ENCODE measurements at places on chromosomes 5 and 9.

- DNase-seq, result peak; percentile 50
Observed at GRCh38 chr9:114611516-114612271, 603 bp downstream of the TMEM268 start.

GRCh38 chr9:14085810-14086209, 228.1 kb downstream of the NFIB start:
- no peak for DNase-seq

DNA sequence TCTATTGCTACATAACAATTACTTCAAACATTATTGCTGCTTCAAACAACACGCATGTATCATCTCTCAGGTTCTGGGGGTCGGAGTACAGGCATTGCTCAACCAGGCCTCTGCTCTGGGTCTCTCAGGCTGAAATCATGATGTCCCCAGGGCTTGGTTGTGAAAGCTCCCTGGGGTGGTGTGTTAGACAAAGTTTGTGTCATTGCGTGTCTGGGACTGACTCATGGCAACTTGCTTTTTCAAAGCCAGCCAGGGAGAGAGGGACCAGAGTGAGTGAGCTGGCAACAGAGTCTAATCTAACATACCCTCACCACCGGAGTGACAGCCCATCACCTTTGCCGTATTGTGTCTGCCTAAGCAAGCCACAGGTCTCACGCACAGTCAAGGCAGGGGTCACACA, 259.2 kb upstream of the NFIL3 start:
- DNase-seq, result no peak

DNA sequence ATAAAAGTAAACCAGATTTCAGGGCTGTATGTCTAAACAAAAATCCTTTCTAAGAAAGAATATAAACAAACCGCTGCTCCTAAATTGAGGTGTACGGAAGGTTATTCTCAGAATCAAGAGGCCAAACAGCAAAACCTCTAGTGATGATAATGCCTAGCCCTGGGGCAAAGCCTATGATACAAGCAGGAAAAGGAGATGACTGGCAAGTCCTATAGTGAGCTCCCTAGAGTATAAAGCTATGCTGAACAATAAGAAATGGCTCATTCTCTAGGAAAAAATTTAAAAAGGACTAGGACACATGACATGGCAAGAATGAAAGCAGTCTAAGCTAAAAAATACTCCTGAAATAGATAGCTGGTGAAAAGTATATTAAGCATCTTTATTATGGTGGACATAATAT, 187.1 kb downstream of the BNC2 start:
- DNase-seq, result no peak

DNA sequence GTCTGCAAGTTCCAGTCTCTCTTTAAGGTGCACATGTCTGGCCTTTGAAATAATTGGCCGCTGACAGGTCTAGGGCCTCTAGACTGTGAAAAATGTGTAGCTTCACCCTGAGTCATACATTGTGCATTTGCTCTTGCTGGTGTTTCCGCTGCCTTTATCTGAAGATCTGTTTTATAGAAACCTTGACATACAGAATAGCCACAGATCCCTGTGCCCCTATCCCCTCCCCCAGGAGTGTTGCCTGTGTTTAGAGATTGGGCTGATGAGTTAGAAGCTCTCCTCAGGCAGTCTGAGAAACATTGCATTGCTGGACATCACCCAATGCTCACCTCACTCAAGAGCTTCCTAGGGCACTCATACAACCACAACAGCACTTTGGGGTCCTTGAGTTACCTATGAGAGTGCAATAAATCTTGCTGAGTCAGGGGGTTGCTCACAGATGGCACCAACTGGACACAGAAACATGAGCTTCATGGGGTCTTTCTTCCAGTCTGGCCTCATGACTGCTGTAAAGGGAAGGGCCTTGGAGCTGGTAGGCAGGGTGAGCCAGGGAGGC, 3.8 kb upstream of the ZNF782 start:
- no peak for DNase-seq

DNA sequence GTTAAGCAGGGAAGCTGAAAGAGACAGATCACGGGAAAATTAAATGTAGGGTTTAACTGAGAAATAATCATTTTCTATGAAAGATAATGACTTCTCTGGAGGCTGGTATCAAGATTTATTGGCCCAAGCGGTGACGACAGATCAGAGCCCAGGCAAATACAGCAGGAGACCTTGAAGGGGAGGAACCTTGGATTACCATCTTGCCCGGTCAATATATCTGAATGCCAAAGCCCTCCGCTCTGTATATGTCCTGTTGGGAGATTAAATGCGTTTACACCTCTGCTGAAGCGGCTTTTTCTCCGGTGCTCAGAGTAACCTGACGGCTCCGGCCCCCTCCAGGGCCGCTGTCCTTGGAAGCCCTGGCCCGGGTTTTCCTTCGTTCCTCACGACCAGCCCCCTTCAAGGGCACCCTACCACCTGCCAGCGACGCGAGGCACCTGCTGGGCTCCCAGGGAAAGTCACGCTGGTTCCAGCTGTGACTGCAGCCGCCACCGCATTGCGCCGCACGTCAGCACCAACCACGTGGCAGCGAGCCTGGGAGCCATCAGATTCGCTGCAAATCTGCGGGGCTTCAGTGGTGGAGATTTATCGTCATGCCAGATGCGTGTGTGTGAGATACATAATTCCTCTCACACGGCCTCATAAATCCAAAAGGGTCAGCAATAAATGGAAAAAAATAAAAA, 4.4 kb upstream of the QSOX2 start:
- DNase-seq, result no peak

DNA sequence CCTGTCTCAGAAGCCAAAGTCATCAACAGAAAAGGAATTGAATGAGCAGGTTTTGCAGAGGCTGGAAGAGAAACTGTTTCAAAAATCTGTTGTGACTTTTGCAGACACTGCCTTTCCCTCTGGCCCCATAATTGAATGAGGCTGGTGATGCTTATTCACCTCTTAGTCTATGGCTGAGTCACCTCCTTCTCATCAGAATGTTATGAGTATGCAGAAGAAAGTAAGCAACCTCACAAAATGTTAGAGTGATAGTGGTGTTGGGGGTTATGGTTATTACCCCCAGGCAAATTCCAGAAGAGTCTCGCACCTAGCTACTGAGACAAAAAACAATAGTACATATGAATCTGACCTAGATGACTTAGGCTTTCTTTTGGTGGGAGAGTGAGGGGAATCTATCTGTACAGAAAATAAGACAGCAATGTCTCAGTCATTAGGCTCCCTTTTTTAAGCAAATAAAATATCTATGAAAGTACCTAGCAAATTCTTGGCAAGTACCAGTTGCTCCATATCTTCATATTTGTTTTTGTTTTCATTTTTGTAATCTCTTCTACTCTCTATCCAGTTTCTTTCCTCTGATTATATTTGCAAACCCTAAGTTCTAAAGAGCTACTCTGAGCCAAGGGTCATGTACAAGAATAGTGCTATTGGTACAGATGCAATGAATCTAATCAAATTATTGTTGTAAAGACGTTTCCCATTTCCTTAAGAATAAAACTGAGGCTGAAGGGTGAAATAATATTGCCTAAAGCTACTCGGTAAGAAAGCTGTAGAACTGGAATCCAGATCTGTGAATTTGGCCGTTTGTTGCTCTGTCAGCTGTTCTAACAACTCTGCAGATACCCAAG, 498.1 kb upstream of the TNC start:
- DNase-seq, result no peak

DNA sequence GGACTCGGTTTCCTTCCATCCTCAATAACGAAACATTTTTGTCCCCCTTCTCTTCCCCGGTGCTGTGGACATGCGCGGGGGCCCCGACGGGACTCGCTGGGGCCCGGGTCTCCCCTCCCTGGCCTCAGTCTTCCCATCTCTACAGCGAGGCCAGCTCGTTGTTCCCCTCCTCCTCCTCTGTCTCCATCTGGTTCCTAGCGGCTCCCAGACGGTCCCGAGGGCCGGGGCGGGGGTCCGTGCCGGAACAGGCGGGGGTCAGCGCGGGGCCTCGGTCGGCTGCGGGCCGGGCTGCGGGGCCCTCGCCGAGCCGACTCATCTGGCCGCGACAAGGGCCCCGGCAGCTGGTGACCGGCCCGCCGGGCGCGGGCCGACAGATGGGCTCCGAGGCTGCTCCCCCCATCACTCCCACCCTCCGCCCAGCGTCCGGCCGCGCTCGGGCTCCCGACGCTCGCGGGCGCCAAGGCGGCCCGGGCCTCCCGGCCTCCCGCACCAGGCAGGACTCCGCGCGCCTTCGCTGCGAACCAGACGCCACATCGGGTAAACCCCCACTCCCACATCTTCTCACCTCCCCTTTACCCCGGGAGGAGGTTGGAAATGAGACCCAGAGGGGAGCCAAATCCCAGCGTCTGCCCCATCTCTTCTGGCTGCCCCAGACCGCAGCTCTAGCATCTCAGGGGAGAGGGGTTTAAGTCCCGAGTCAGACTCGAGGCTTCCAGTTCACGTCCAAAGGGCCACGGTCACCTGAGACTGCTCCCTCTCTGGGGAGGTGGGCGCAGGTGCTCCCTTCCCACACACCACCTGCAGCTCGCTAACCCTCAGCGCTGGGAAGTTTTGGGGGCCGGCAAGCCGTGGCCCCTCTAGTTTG, 8.1 kb downstream of the BARHL1 start:
- DNase-seq, result no peak

GRCh38 chr5:127741412-127741811, 38.2 kb downstream of the CCDC192 start:
- DNase-seq, result no peak

DNA sequence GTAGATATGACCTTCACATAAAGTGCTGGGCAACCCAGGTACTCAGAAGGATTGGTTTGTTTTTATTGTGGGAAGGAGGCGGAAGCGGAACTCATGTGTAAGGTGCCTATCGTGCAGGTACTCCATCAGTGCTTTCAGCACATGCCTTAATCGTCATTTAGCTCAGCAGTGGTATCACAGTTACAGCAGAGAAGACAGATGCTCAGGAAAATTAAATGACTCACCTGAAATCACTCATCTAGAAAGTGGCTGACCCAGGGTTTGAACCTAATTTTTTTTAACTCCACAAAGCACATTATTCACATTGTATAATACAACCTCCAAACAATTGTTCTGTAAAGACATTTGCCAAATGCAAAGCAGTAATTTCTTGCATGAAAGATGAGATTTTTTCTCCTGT, 2.2 kb downstream of the C5orf46 start:
- DNase-seq, result no peak

DNA sequence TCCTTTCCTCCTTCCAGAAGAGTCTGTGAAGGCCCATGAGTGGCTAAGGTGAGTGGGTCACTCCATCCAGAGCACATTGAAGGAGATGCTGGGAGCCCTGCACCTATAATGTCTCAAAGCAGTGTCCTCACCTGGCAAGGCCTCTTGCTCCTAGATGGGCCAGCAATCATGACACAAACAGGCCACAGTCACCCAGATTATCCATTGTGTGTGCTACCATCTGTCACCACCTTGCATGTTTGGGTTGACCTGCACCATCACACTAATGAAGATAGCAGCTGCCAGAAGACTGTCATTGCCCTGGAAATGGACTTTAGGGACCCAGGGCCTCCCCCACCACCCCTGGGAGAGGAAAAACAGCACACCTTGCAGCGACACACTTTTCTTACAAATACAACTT, 69.6 kb downstream of the GABBR2 start:
- no peak for DNase-seq

DNA sequence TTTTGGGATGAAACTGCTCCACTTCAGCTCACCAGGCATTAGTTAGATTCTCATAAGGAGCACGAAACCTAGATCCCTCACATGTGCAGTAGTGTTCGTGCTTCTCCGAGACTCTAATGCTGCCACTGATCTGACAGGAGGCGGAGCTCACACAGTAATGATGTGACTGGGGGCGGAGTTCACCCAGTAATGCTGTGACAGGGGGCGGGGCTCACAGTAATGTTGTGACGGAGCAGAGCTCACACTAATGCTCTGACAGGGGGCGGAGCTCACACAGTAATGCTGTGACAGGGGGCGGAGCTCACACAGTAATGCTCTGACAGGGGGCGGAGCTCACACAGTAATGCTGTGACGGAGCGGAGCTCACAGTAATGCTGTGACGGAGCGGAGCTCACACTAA, 27.1 kb upstream of the LRRC14B start:
- no peak for DNase-seq

DNA sequence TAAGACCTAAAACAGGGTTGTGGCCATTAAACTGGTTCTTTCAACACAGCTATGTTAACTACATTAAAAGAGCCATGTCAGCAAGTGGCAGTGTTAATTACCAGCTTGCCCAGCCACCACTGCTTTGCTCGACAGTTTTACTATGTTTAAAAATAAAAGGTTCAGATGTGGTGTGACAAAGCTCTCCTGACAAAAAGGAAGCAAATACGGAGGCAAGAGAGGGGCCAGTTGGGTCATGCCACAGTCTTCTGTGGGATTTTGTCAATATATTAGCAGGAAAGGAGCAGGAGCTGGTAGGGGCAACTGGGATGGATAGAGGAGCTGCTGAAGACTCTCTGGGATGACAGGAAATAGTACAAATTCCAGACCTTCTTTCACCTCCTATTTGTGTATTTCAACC, 113.5 kb upstream of the PCA3 start:
- no peak for DNase-seq

- no peak for DNase-seq
Observed at GRCh38 chr5:115262011-115262320, 711 bp downstream of the PGGT1B start.

- DNase-seq, result no peak
Observed at GRCh38 chr5:62938927-62939326, 360.3 kb downstream of the LRRC70 start.

DNA sequence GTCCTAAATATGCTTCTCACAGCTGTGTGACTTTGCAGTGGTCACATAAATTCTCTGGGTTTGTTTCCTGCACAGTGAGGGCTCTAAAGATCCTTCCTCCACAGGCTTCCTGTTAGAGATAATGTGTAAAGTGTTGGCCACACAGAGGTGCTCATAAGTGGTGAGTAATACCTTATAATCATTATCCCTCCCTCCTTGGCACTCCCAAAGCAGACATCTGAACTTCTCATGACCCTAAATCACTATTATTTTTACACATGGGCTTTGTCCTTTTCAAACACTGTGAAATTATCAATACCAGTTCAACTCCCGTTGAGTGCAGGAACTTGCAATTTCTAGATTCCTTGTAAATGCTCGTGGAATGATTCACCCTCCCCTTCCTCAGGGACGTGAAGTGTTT, 100.2 kb downstream of the BRINP1 start:
- DNase-seq, result no peak

DNA sequence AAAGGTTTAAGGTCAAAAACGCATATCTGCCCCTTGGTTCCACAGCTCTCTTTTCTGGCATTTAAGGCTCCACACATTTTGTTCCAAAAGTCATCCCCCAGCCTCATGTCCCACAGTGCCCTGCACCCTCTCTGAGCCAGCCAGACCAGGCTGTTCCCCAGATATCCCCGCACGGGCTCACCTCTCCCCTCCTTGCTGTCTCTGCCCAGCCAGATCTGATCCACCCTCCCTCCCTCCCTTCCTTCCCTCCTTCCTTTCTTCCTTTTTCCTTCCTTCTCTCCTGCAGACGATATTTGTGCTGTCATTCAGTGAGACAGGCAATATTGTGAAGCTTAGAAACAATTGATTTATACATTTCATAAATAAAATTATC, 37.0 kb downstream of the DUSP1 start:
- DNase-seq, result no peak

DNA sequence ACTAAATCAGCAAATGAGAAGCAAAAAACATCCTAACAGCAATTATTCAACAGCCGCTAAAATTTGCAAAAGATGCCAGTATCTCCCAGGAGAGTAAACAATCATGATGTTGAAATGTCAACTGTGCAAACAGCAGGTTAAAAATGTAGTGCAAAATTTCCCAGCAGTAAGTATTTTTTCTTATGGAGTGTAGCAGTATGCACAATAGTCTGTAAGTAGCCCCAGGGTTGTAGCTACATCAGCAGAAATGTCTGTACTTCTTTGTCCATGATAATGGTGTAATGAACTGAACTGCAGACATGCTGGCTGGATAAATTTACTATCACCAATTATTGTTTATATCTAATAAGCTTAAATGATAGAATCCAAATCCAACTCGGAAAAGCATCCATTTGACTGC, 31.4 kb downstream of the GRIN3A start:
- DNase-seq, result no peak
